CD4-positive, alpha-beta T cell treated with Interleukin-17A for 1 hour (primary cell): ENCODE measurements at places on chromosomes 3 and 15.
A peak's percentile ranks its signal among the peaks of the same experiment; 100 is the strongest.

DNA sequence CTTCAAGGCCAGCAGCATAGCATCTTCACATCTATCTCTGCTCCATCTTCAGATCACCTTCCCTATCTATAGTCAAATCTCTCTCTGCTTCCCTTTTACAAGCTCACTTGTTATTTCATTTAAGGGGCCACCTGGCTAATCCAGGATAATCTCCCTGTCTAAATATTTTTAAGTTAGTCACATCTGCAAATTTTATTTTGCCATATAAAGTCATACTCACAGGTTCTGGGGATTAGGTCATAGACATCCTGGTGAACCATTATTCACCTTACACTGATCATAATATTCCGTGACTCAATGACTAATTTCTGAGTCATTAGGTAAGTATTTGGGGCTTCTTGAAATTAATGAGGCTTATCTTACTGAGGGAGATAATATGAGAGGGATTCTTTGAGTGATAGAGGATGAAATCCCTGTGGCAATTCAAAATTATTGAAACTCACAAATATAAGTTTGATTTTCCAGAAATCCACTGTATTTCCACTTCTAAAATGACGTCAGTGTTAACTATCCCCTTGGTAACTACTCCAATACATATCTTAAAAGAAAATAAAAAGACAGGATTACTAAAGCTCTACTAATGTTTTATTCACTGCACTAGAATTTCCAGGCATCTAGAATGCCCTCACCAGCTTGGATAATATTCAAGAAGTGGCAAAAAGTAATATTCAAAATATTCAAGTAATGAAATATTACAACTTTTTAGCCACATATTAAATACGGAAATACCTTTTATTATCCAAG, 93.7 kb upstream of the RBMS3 start:
- DNase-seq = no peak

DNA sequence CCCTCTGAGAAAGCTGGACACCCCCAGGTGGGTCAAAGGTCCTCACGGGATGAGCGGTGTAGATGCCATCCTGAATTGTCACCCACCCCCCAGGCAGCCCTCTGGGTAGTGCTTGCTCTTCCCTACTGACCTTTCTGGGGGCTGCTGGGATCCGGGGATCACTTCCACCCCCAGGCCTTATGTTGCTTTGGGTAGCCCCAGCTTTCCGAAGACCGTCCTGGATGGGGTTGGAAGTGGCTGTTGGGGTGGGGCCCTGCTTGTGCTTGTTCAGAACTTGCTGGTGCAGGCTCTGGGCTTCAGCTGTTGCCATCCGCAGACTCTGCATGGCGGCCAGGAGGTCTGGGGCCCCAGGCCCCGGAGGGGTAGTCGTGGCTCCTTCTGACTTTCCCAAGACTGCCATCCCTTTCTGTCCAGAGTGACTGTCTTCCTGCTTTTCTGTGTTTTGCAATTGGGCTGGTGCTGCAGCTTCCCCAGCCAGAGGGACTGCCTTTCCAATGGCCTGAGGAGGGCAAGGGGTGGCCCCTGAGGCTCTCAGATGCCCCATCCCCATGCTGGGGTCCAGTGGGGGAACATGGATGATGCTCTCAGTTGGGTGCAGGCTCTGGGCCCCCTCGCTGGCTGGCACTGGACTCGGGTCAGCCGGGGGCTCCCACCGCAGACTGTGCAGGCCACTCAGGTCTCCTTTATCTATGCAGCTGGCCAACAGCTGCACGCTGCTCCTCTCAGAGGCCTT, 6.3 kb downstream of the XIRP1 start:
- no peak for DNase-seq

GRCh38 chr3:42732829-42733459, 30.3 kb upstream of the HHATL start:
- no peak for DNase-seq

DNA sequence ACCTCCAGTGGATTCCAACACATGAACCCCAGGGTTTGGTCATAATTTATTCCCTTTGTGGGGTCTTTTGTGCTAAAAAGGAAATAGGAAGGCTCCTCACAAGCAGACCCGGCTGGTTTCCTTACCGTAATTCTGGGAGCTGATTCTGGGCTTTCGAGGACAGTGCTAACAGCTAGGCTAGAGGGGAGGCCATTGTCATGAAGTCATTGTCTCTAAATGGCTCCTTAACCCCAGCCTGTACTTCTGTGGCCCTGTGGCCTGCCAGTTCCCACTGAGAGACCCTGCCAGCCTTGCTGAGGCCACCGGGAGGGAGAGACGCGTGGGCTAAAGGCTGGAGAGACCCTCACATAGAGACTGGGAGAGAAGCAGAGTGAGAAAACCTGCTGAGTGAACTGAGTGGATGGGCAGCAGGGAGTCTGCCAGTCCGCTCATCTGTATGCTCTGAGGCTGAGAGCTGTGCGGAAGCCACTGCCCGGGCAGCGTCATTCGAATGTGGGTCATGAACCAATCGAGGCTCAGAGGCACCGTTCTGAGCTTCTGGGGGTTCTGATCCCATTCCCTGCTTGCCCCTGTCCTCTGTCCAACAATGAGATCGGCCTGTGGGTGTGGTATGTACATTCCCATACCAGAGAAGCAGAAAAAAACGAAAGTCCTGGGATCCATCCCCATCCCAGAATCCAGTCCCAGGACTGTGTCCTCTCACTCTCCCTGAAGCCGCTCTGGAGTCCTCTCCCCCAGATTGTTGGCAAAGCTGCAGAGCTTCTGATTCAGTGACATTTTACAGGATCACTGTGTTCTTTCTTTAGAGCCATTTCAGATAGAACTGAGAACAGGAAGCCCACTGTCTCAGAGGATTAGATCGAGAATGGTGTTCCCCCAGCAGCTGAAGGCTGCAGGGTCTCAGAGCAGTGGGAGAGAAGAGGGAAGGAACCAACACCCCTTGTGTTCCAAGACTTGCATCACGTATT, 21.3 kb upstream of the DGKG start:
- DNase-seq = no peak

- no peak for DNase-seq
Observed at GRCh38 chr15:75131269-75131643, 70.4 kb upstream of the C15orf39 start.

GRCh38 chr3:33364531-33365128, 75.6 kb downstream of the UBP1 start:
- DNase-seq = no peak

DNA sequence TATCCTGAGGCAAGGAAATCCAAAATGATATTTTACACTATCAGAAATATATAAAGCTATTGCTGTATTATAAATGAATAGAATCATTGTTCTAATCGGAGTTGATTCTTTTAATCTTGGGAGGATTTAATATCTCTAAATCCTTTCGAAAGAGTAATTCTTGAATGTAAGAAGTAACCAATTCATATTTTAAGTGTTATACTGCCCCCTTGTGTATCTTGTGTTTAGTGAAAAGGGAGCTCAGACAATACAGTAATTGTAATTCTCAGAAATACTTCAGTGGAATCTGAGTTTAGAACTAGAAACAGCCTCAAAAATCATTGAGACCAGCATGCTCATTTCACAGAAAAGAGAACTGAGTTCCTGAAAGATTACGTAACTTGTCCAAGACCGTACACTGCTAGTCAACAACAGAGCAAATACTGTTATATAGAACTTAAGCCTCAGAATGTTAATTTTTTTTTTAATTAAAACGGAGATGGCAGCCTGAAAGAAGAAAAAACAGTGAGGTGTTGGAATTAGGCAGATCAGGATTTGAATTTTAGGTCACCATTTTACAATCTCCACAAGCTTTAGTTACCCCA, 42.9 kb downstream of the PLCH1 start:
- peak; percentile 56 for DNase-seq

DNA sequence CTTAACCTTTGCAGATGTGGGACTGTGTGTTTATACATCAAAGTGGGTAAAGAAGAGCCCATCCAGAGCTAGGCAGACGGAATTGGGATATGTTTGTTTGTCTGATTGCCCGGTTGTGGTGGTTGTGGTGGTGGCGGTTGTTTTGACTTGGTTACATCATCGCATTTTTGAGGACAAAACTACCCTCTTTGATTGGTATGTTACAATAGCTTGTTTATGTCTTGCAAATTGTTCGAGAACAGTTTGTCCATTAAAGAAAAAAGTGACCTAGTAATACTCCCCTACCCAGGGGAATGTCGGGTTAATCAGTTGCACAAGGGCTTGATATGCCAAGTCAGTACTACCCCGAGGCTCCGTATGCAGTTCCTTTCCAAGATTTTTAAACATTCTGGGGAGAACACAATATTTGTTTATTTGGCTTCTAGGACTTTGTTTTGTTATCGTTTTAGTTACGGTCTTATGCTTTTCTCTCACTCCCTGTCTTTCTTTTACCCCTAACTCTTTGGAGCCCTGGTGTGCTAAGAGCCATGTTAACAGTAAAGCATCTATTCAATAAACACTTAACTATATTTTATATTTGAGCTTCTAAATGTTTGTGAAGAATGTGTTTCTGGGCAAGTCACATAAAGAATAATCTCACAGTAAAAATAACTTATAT, 315.4 kb downstream of the LPP start:
- no peak for DNase-seq

DNA sequence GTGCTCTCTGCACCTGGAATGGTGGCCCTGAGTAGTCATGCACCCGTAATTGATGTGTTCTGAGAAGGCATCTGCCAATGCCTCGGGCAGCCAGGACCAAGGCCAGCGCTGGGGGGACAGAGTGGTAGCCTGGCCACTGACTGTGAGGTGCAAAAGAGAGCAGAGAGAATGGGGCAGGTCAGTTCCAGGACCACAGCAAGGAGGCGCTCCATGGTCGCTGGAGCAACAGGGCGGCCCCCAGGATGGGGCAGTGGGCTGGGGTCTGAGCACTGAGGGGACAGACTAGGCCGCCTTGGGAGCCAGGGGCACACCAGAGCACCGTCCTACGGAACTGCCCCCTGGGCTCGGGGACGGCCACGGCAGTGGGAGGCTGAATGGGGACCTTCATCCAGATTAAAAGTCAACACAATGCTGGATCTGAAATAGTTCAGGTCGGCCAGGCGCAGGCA, 48.3 kb upstream of the IQSEC1 start:
- DNase-seq = no peak

DNA sequence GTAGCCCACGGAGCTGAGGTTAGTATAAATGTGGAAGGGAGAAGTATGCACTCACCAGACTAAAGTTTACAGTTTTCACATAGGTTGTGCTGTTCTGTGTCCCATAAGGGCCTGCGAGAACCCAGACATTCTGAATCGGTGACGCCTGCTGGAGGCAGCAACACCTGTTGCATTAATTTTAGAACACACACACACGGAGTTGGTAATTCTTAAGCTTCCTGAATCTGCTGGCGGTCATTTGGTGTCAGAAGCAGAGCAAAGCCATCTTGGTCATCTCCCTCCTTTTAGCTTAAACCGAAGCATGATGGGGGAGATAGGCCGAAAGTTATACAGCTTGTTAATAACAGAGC, 41.1 kb upstream of the AP3B2 start:
- peak; percentile 18 for DNase-seq

GRCh38 chr15:50192926-50193620, 11.1 kb downstream of the SLC27A2 start:
- no peak for DNase-seq

- DNase-seq = peak; percentile 51
Observed at GRCh38 chr15:91426412-91426811, 326.4 kb downstream of the SV2B start.

DNA sequence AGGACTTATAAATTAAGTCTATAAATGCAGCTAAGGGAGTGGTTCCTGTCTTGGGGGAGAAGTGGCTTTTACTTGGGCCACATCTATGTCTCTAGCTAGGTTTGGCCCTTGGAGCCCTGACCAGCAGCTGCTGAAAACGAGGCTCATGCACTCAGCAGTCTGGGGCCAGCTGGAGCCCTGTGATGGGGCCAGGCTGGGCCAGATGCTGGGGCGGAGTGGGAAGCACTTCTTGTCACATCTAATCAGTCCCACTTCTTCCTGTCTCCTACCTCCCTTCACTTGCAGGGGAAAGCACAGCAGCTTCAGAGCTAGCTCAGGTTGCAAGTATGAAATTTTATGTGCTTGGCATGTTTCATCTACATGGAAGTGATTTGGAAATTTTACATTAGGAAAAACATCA, 209.9 kb upstream of the ROPN1 start:
- no peak for DNase-seq

- no peak for DNase-seq
Observed at GRCh38 chr3:57109437-57110199, 49.2 kb downstream of the SPATA12 start.

DNA sequence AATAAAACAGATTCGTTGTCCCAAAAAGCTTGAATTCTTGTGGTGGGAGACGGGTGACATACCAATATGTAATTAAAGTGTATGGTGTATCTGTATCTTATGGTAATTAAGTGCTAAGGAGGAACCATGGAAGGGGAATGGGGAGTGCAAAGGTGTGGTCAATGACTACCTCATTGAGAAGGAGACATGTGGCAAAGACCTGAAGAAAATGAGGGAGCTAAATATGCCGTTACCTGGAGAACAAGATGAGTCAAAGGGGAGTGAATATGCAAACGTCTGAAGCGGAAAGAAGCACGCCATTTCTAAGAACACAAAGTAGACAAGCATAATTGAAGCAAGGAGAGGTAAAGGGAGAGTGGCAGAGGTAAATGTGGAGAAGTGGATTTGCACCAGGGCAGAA, 115.7 kb downstream of the SI start:
- no peak for DNase-seq
